ENCODE measurements at places on chromosomes 7 and 10.

DNA sequence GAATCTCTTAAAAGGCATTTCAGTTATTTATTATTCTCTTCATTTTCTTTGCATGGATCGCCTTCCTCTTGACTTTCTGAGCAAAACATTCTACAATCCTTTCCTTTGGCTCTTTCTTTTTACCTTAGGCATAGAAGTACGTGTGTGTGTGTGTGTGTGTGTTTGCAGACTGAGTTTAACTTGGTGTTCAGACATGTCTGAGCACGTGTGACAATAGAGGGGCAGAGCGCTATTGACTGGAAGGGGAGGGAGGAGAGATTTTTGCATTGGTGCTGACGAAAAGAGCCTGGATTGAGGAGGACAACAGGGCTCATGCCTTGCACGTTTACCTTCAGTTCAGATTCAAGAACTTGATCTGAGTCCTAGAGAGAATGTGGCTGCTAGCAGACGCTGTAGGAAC lies 129.8 kb downstream of the SEC23IP start:
- DNase-seq: no peak

GRCh38 chr7:92876836-92877235 lies 40.5 kb upstream of the CDK6 start:
- DNase-seq: no peak

- DNase-seq: no peak
Measured at GRCh38 chr7:494906-495305, 24.7 kb downstream of the PDGFA start.

DNA sequence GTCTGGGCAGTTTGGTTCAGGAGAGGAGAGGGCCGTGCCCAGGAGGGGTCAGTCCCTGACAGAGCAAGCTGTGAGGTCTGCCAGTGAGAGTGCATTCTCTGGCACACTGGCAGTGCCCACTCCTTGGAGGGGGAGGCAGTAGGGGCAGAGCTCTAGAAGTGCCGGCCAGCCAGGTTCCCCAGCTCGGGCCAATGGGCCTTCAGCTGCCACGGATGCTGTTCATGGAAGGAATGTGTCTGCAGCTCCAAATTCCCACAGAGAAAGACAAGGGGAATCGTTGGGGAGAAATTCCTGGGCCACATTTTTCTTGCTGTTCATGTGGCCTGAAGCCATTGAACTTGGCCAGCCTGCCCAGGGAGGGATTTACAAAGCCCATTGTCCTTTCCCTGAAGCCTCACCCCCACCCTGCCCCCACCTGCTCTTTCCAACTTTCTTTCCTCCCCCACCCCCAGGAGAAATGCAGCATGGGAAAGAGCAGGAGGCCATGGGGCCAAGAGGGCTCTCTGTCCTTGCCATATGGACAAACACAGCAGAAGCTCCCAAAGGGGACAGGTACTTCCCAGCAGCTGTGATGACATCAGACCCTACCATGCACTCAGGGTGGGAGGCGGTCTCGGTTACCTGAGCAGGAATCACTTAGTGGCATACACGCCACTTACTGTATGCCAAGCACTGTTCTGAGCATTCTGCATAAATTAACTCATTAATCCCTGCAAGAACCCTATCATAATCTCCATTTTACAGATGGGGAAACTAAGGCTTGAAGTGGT lies 70.7 kb downstream of the ARHGAP22 start:
- peak; percentile 40 for DNase-seq

GRCh38 chr10:844552-844951 lies 87.0 kb downstream of the LARP4B start:
- no peak for DNase-seq

Measured in midbrain (tissue), 1 donor.